ENCODE measurements at places on chromosomes 2 and 18.

DNA sequence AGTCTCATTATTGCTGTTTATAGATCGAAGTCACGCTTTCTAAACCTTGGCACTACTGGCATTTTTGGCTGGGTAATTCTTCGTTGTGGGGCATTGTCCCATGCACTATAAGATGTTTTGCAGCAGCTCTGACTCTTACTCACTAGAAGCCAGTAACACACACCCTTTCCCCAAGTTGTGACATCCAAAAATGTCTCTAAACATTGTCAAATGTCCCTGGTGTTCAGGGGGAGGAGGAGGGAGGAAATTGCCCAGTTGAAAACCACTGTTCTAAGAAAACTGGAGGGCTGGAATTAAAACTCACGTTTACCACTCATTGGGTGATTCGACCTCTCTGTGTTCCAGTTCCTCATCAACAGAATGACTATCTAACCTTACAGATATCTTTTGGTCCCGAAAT lies 115.7 kb upstream of the KLF7 start:
- DNase-seq = no peak

GRCh38 chr2:170816504-170817092 lies at the start of gene GAD1:
TSS of gene GAD1 (plus strand) at chr2:170816887. CDS start at chr2:170818592, 1,705 bp downstream.
- DNase-seq = peak; percentile 78

GRCh38 chr2:85470850-85471800 lies 52.6 kb downstream of the SH2D6 start:
- no peak for DNase-seq

DNA sequence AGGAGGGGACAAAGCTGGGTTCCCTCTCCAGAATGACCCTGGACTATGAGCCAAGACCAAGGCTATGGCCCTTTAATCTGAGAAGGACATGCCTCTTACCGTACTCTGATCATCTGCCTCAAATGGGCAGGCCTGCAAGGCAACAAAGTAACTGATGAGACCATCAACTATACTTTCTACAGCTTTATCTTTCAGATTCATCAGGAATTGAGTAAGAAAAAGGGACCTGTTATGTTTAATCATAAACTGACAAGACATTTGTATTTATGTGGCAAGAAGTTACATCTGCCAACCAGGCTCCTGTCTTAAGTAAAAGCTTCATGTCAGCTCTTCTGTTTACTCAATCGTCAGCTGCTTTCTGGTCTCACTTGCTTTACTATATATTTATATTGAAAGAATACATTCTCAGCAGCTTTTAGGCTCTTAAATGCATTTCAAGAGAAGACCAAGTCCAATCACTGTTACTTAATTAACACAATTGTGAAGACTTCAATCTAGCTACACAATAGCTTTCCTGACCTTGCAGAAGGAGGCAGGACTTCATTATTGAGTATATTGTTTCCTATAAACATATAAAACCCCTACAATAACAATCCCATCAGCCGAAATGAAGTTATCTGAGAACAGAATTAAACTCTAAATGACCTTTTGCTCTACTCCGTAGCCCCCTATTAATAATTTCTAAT lies 163.8 kb downstream of the ETAA1 start:
- DNase-seq = no peak

GRCh38 chr2:189511210-189511959 lies 69.2 kb downstream of the SLC40A1 start:
- no peak for DNase-seq

DNA sequence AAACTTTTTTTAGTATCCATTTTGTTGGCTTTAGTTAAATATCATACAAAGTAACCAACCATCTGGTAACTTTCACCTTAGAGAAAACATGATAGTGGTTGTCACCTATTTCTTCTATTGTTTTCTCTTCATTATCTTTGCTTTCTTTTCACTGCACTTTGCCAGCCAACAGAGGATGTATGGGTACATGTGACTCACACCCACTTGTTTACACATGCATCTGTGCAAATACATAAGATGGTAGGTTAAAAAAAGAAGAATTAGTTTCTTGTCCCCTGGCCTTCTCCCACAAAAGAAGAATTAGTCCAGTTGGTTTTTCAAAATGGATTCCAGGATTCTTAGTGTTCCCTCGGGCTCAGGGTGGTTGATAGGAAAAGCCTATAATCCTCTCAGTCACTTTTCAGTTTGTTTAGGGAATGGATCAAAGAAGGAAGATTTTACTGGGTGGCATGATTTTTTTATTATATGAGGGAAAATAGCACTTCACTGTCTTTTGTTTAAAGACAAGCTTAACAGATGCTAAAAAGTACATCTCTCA lies 46.6 kb downstream of the CDK15 start:
- no peak for DNase-seq

- peak; percentile 51 for DNase-seq
Measured at GRCh38 chr2:223970343-223971128, 13.3 kb downstream of the MRPL44 start.

DNA sequence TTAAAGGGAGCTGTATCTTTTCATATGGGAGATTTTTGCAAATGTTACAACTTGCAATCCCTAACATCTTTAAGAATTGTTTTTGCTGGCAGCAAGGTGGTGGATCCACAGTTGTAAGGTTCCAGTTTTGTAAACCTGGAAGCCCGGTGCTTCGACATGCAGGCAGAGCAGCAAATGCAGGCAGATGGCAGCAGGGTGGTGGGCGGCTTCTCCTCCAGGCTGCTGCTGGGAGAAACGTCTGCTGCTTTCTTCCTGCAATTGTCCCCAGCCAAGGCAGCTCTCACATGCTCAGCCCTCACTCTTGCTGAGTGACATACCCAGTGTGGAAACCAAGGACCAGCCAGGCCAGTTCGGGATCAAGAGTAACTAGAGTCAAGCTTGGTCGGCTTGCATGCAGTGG lies 166.0 kb downstream of the SEPTIN10 start:
- DNase-seq = no peak

- DNase-seq = no peak
Measured at GRCh38 chr18:27276886-27277285, 91.8 kb upstream of the CHST9 start.

DNA sequence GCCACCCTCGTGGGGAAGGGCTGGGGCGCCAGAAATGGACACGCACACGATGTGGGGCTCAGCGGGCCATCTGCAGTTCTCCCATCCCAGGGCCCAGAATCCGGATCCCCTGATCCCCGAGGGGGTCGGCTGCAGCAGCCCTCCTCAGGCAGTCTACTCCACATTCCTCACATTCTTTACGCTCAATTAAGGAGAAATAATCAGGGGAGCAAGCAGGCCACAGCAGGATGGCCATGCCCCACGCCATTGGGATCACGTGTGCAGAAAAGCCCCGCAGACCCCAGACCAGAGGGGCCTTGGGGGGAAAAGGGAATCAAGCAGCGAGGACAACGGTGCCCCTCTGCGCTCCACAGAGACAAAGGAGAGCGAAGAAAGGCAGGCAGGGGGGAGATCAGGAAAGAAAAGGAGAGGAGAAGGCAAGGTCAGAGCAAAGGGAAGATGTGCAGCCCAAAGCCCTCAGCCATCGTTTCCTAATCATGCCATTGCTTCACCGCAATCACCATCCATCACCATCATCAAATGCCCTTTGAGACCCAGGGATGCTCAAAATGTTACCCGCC lies 17.5 kb upstream of the PKDCC start:
- no peak for DNase-seq

GRCh38 chr18:43435851-43436250 lies 158.6 kb upstream of the SYT4 start:
- no peak for DNase-seq

DNA sequence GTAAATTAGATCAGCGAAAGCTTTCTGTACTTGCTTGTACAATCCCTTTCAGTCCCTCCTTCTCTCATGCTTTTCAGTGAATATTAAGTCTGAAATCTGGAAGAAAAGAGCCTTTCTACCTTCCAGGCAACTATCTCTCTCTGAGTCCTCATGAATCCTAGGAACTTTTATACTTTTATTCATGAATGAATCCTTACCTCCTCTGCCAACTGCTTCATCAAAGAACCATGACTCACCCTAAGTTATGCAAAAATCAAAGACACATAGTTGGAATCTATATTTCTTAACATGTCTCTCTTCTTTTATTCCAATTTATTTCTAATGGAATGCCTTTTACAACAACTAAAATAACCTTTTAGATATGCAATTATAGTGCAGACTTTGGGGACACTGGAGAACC lies 394.2 kb downstream of the CLIP4 start:
- no peak for DNase-seq

GRCh38 chr18:78799382-78800089 lies 180.1 kb upstream of the SALL3 start:
- DNase-seq = no peak

DNA sequence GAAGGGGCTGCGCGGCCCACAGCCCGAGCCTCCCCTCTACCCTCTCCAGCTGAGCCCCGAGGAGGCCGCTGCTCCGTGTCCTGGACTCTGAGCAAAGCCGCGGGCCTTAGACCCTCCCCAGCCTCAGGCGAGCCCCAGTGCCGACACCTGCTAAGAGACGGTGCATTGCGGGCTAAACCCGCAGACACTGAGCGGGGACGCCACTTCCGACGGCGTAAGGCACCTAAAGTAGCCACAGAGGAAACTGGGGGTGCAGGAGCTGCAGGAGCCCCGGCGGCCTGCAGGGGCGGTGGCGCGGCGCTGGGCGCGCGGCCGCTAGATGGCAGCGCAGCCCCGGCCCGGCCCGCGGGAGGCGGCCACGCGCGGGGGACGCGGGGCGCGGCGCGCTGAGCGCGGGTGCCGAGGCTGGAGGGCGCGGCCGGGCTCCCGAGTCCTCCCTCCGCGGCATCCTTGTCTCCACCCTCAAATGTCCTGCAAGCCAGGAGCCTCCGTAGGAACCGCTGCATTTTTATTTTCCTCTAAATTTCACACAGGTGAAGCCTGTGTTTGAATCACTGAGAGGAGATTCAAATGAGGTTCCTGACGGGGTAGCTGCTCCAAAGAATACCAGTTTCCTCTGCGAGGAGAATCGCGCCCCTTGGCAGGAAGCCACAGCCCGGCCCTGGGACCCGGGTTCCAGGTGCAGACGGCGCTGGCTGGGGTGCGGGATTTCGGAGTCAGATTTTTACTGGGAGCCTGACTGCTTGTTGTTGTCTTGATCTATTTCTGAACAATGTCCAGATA lies 650.5 kb downstream of the GALR1 start:
- DNase-seq = peak; percentile 50

GRCh38 chr2:61620244-61621159 lies 82.3 kb upstream of the XPO1 start:
- peak; percentile 51 for DNase-seq

- DNase-seq = no peak
Measured at GRCh38 chr2:47065343-47065742, 89.8 kb downstream of the STPG4 start.

GRCh38 chr18:64207820-64208219 lies 58.9 kb upstream of the LINC00305 start:
- peak; percentile 10 for DNase-seq

DNA sequence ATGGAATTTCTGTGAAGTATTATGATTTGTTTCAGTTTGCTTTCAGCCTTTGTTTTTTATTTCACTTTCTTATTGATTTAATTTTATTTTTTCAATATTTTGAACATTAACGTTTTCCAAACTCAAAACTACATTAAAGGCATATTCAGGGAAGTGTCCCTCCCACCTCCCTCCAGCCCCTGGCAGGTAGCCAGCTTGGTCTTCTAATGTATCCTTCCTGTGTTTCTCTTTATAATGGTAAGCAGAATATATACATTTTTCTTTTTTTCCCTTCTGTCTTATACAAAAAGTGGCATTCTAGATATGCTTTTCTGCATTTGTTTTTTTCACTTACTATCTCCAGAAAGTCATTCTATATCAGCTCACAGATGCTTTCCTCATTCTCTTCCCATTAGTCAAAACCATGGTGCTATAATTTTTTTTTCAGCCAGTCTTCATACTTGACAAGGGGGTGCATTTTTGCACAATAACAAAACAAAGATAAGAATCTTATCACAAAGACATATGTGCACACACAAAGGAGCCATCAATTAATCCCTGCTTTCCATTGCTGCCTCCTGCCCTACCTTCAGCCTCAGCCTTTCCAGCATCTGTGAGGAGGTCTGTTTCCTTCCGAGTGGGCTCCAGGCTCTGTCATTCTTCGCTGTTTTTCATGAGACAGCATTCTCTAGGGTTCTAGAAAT lies 33.7 kb upstream of the TMEM177 start:
- DNase-seq = peak; percentile 17

GRCh38 chr2:67446491-67446911 lies 49.4 kb downstream of the ETAA1 start:
- DNase-seq = no peak

GRCh38 chr18:8351161-8351560 lies 258.1 kb upstream of the RAB12 start:
- no peak for DNase-seq

GRCh38 chr2:190486037-190486623 lies 48.4 kb downstream of the NEMP2 start:
- DNase-seq = no peak

DNA sequence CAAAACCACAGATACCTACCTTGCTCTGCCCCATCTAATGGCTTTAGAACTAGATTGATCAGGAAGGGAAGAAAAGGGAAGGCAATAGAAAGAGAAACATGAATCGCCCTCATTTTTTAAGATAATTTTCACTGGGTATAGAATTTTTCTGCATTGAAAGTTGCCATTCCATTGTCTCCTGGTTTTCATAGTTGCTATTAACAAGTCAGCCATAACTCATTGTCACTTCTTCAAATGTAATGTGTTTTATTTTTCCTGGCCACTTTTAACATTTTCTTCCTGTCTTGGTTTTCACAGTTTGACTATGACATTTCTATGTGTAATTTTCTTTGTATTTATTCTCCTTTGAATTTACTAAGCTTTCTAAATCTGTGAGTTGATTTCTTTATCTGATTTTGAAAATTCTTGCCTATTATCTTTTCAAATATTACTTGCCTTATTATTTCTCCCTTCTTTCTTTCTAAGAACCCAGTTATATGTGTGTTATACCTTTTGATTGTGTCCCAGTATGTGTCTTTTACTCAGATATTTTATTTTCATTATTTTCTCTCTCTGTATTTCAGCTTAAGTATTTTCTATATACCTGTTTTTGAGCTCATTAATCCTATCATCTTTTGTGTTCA lies 85.5 kb upstream of the GLI2 start:
- no peak for DNase-seq

DNA sequence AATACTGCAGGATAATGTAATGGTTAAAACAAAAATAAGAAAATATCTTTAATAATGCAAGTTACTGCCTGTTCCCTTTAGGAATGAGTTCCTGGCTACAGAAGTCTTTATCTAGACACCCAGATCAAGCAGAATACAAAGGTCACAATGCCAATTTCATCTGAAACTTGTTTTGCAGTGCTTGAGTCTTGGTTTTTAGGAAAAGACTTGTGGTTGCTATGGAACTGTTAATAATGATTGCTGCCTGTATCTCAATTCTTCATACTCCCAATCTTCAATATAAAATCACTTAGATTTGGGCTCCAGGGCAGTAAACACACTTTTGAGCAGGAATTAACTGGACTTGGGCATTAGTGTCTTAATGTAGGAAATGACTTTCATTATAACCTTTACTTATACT lies 14.2 kb downstream of the CAVIN2 start:
- DNase-seq = no peak

DNA sequence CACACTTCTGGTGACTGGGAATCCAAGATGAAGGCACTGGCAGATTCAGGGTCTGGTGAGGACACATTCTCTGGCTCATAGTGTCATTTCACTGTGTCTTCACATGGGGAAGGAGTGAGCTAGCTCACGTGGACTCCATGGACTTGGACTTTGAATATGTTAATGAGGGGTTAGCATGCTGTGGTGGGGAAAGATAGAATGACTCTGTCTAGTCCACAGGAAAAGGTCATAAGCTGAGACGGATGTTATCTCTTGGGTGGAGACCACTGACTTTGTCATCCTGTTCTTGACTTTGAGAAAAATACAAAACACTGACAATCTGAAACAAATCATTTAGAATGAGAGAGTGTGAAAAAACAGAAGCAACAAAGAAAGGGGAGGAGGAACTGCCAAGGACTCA lies 145.9 kb downstream of the PIK3C3 start:
- no peak for DNase-seq

GRCh38 chr2:131048641-131049040 lies 44.6 kb downstream of the FAM168B start:
- no peak for DNase-seq

All from RPMI8226 (cell line).